ENCODE measurements at places on chromosomes 2 and 18.

DNA sequence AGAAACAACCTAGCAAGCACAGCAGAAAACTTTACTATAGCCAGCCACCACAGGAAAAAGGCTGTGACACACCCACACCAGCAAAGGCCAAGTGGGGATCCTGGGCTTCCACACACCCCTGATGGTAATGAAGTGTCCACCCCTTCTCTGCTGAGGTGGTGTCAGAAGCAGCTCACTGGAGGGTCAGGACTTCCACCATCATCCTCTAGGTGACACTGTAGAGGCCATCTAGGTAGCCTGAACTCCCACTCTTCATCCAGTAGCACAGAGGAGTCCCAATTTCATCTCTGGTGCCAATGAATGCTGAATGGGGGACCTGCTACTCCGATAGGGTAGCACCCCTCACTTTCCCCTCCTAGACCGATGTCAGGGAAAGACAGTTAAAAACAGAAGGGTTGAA, 1544.4 kb downstream of the LRP1B start:
- no peak for DNase-seq

DNA sequence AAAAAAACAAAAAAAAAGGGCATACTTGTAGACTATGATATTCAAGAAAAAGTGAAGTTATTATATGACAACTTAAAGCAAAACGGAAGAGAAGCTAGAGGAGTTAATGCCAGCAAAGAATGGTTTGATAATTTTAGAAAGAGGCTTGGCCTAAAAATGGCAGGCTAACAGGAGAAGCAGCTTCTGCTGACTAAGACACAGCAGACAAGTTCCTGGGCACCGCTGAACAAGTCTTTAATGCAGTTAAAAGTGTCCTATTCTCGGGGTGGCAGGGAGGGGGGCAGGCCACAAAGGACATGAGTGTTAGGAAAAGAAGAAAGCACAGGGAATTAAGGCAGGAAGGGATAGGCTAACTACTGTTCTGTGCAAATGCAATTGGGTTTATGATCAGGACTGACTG, 50.3 kb upstream of the GAREM2 start:
- no peak for DNase-seq

GRCh38 chr2:194383401-194383800, 1273.6 kb upstream of the SLC39A10 start:
- no peak for DNase-seq

GRCh38 chr2:651951-652373, 25.2 kb downstream of the TMEM18 start:
- no peak for DNase-seq

GRCh38 chr2:156471762-156472161, 35.6 kb downstream of the GPD2 start:
- DNase-seq, result no peak
